Muscle of leg (tissue), 16 donors: ENCODE measurements at places on chromosomes 1 and 21. TPM values are rescaled to one million over a fixed set of nuclear protein-coding genes. Genes with fewer than 3 reads are reported as not detected.
A peak's percentile ranks its signal among the peaks of the same experiment; 100 is the strongest.

PCBP3 gene
- 1.1 TPM for polyA plus RNA-seq

IFNLR1 gene
- polyA plus RNA-seq: 0.21 TPM

EXO1 gene
- 6.6 TPM for polyA plus RNA-seq

AKR7A3 gene
- polyA plus RNA-seq: 0.85 TPM

FCRL1 gene
- not detected for polyA plus RNA-seq

C8A gene
- polyA plus RNA-seq: not detected

- H3K36me3 ChIP-seq: no peaks in the 10 kb centered on the region
- H3K27me3 ChIP-seq: peaks cover 89% of the 10 kb centered on the region
- peaks cover 46% of the 10 kb centered on the region for H3K4me1 ChIP-seq
Observed at GRCh38 chr1:63322944-63323864, 837 bp downstream of the FOXD3 start.

- peaks cover 9% of the 10 kb centered on the region for H3K4me1 ChIP-seq
- peaks cover 4% of the 10 kb centered on the region for H3K36me3 ChIP-seq
- no peak overlapping the region for H3K27ac ChIP-seq
- DNase-seq: peak; percentile 68
- H3K27me3 ChIP-seq: no peaks in the 10 kb centered on the region
Observed at GRCh38 chr1:12196641-12197482, 30.1 kb downstream of the TNFRSF1B start.

GRCh38 chr1:244231572-244232315 lies 180.7 kb downstream of the ZBTB18 start:
- DNase-seq: peak; percentile 87
- H3K36me3 ChIP-seq: no peaks in the 10 kb centered on the region
- H3K4me1 ChIP-seq: peaks cover 42% of the 10 kb centered on the region
- peak overlapping the region; percentile 24 for H3K4me3 ChIP-seq
- H3K27me3 ChIP-seq: no peaks in the 10 kb centered on the region

GRCh38 chr1:22508991-22509390 lies 54.3 kb upstream of the EPHA8 start:
- DNase-seq: no peak
- H3K4me1 ChIP-seq: no peaks in the 10 kb centered on the region
- H3K27me3 ChIP-seq: no peaks in the 10 kb centered on the region
- H3K4me3 ChIP-seq: no peak overlapping the region

GRCh38 chr21:33478182-33478581 lies 1.6 kb downstream of the TMEM50B start:
- no peaks in the 10 kb centered on the region for H3K36me3 ChIP-seq
- DNase-seq: no peak
- H3K4me3 ChIP-seq: peak overlapping the region; percentile 58
- no peak overlapping the region for H3K27ac ChIP-seq
- H3K4me1 ChIP-seq: peaks cover 5% of the 10 kb centered on the region
- no peaks in the 10 kb centered on the region for H3K27me3 ChIP-seq
